ENCODE measurements at places on chromosomes 2 and 18.

DNA sequence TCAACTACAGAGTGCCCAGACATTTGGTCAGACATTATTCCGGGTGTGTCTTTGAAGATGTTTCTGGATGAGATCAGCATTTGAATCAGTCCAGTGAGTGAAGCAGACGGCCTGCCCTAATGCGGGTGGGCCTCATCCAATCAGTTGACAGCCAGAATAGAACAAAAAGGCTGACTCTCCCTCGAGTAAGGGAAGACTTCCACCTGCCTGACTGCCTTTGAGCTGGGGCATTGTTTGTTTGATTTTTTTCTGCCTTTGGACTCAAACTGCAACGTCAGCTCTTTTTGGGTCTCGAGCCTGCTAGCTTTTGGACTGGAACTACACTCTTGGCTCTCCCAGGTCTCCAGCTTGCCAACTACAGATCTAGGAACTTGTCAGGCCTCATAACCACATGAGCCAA is 111.7 kb upstream of the AGAP1 start:
- DNase-seq: no peak

- no peak for DNase-seq
These were observed 26.4 kb upstream of the PKDCC start for GRCh38 chr2:42021464-42021863.

GRCh38 chr2:151716721-151717120 is 17.6 kb downstream of the NEB start:
- no peak for DNase-seq

GRCh38 chr2:63692002-63692606 is 103.3 kb downstream of the MDH1 start:
- no peak for DNase-seq

GRCh38 chr2:56299171-56299691 is 115.4 kb downstream of the CCDC85A start:
- DNase-seq: no peak

GRCh38 chr2:126888046-126888445 is 10.6 kb upstream of the TEX51 start:
- DNase-seq: no peak

DNA sequence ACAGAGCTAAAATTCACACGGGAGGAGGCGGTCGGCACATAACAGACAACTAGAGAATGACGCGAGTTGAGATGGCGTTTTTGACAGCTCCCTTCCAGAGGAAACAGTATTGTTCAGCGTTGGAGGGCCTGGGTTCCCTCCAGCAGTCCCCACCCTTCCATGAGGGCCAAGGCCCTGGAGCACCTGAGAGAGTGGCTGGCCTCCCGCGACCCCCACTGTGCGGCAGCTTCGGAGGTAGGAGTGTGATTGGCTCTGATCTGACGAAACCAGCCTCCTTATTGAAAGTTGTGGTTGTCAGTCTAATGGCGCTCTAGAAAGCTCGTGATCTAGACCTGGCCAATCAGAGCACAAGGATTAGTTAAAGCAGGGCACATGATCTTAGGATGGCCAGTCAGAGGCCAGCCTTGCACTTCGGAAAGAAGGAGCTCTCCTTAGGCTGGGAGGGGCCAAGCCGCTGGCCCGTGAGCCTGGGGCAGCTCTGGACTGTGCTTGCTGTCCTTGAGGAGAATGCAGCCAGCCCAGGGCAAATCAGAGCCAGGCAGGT is 104.5 kb upstream of the CELF4 start:
- DNase-seq: no peak

DNA sequence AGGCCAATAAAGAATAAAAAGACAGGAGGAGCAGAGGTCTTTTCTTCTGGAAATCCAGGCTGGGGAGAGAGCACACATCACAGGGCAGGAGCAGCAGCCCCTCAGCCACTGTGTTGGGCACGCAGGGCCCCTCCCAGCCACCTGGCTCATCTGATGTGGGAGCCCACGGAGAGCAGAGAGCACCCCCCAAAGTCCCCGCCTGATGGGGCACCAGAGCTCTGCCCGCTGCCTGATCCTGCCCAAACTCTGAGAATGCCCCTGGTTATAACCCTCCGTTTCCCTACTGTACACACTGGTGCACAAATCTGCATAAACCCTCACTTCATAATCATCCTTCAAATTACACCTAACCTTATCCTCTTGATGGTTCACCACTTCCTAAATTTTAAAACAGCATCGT is 111.3 kb downstream of the HDAC4 start:
- DNase-seq: no peak

DNA sequence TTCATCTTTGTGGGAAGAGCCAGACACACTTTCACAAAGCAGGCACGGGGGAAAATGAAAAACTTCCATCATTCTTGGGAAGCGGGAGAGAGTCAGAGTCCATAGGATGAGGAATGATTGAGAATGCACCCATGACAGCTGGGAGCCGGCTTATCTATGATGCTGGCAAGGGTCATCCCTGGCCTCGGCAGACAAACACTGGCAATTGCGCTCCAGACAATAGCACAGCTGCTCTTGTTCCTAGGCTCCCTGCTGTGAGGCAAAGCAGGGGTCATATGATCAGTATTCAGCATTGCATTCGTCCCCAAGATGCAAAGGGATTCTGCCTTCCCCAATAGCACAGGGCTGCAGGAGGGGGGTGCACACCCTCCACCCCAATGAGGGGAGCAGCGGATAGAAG is 33.0 kb downstream of the CYRIA start:
- no peak for DNase-seq

DNA sequence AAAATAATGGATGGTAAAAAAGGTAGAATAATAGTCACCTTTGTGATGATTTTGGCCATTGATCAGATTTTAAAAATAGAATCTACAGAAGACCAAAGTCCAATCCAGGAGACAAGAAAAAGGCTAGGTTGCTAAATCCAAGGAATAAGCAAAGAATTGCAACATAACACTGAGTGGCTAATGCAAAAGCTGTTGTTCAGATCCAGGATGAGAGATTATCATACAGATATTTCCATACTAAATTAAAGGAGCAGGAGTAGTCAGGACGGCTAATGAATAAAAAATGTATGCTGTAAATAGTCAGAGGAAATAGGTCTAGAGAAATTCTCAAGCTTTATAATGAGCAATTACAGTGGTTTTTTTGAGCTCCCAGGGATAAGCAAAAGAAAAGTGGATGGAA is 745.9 kb upstream of the ACVR2A start:
- no peak for DNase-seq

DNA sequence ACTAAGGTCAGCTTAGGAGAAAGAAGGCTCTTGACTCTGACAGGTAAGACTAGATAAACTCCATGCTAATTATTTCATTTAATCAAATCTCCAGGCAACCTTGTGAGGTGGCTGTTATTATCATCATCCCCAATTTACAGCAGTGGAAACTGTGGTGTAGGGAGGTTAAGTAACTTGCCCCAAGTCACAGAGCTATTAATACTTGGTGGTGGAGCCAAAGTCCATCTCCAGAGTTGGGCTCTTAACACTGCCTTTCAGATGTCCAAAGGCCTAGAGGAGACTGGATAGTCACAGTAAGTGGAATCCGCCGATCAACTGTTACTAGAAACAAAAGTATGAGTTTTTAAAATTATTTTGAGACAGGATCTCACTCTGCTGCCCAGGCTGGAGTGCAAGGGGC is 46.6 kb upstream of the SP3 start:
- no peak for DNase-seq

DNA sequence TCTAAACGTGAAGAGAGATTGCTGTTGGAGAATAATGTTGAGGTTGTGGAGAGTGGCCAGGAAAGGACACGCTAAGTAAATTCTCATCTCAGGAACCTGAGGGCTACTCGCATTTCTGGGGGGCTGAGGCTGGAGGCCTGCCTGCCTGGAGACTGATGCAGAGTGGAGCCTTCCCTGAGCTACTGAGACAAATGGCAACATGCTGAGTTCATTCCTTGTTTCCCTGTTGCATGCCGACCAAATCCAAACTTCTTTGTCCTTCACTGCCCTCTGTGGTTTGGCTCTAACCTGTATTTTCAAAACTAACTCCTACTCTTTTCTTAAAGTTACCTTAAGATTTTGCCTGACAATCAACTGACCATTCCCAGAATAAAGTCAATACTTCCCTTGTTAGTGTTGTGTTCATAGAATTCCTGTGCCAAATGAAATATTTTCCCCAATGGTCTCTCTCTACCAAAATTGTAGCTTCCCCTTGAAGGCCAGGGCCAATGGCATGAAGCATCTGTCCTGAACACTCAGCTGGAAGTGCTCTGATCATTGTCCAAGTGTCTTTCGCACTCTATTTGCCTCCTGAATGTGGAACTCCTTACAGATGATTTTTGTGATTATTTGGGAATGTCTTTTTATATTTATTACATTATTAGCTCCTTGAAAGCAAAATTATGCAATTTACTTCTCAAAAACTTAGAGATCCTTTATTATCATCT is 1085.6 kb downstream of the SOCS6 start:
- no peak for DNase-seq

- DNase-seq: no peak
These were observed 109.1 kb upstream of the DNAJC10 start for GRCh38 chr2:182606728-182607681.

DNA sequence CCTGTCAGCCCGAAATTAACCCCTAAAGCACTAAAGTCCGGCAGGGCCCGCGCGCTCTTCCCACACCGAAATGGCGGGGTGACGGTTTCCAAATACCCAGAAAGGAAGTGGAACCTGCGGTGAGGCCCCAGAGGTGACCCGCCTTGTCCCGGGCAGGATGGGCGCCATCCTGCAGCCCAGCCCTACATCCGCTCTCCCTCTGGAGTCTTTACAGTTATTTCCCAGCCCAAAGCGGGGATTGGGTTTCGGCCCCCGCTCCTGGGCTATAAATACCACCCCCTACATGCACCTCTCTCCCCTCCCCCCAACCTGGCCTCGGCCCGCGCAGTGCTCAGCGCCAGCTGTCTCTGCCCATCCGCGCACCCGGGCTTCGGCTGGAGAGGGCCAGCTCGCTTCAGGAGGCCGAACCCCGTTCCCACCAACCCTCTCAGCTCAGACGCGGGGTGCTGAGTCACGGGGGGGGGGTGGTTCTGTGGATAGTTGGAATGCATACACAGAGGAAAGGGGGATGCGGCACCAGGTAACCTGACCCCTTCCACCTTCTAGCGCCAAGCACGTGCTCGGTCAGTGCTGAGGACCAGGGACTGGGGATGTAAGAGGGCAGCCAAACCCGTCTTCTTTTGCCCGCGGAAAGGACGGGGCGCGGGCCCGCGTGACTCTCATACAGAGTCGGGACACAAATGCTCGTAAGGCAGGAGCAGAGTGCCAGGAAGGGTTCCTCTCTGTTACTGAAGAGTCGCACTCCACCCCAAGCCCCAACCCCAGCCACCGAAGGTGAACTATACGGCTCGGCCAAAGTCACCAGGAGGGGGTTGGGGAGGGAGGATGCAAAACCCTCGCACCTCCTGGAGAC is at the start of gene TUBA4B:
Gene TUBA4B, plus strand, starts transcription at position 344 of the 853 bp plus-strand sequence. Its CDS starts 165 bp downstream, at position 509.
- DNase-seq: no peak

DNA sequence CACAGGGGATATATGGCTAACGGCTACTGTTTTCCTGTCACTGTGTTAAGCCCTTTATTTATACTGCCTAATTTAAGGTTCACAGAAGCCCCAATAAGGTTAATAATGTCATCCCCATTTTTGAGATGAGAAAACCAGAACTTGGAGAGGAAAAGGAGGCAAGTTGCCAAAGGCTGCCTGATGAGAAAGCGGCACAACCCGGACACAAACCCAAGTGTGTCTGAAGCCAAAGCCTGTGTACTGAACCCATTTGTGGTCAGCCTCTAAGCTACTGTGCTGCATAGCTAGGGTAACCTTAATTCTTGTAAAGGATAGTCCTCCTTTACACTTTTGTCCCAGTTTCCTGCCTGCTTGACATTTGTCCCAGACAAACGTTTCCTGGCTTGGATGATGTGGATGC is 954.7 kb upstream of the FANCL start:
- no peak for DNase-seq

GRCh38 chr2:222819722-222820333 is 41.0 kb upstream of the ACSL3 start:
- DNase-seq: no peak

- DNase-seq: no peak
These were observed 33.9 kb upstream of the BMP10 start for GRCh38 chr2:68905116-68905515.

GRCh38 chr2:25420820-25421237 is 79.1 kb upstream of the DNMT3A start:
- no peak for DNase-seq

DNA sequence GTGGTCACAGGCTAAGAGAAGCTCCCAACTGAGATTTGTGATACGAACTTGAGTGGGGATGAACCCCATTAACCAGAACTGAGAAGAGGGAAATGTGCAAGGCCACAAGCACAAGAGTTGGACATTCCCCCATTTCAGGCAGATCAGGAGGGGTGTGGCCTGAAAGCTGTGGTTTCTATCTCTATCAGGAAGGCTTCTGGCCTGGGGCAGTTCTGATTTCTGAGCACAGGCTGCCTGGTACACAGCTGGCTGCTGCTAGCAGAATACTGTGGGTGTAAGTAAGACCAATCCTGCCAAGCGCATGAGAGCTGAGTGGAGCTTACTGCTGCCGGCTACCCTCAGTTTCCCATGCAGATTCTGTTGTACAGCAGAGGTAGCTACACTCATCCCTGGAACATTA is 484.6 kb downstream of the SATB2 start:
- DNase-seq: no peak

DNA sequence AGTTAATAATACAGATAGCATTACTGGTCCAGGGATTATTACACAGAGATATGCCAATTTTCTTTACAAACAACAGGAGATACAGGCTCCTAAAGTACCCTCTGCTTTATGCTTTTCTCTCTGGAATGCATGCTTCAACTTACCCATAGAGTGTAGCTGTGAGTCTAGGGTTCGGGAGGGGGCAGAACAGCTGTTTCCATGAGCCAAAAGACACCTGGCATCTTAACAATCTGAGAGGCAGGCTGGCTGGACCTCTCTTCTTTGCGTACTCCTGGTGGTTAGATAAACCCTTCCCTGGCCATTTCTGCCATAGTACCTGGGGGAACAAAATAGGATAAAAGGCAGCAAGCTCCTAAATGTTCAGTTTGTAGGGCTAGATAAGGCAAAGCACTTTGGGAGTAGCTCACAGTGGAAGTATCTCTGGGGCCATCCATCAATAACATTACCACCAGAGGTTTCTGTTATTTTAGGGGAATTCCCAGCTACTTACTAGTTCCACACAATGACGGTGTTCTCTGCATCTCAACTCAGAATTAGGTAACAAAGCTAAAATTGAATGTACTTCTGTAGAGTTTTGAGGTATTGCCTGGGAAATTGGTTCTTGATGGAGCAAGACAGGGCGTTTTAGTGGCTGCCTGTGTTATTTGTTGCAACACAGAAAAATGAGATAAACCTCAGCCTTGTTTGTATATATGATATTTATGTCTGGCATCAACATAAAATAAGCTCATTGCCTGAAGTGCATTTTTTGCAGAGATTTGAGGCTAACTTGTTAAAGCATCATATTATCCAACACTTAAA is 6.2 kb upstream of the CCDC85A start:
- no peak for DNase-seq

- no peak for DNase-seq
These were observed 129.6 kb upstream of the SLC1A4 start for GRCh38 chr2:64859312-64860212.

- no peak for DNase-seq
These were observed 52.8 kb upstream of the ITGA6 start for GRCh38 chr2:172374318-172375240.

GRCh38 chr2:145631561-145631960 is 1111.6 kb upstream of the ZEB2 start:
- DNase-seq: no peak

- DNase-seq: peak; percentile 80
These were observed 2.9 kb upstream of the ID2 start for GRCh38 chr2:8678731-8679566.

- no peak for DNase-seq
These were observed 1.2 kb downstream of the MYL12A start for GRCh38 chr18:3248658-3249359.
